ENCODE measurements at places on chromosomes 3 and 15.
A peak's percentile ranks its signal among the peaks of the same experiment; 100 is the strongest.

DNA sequence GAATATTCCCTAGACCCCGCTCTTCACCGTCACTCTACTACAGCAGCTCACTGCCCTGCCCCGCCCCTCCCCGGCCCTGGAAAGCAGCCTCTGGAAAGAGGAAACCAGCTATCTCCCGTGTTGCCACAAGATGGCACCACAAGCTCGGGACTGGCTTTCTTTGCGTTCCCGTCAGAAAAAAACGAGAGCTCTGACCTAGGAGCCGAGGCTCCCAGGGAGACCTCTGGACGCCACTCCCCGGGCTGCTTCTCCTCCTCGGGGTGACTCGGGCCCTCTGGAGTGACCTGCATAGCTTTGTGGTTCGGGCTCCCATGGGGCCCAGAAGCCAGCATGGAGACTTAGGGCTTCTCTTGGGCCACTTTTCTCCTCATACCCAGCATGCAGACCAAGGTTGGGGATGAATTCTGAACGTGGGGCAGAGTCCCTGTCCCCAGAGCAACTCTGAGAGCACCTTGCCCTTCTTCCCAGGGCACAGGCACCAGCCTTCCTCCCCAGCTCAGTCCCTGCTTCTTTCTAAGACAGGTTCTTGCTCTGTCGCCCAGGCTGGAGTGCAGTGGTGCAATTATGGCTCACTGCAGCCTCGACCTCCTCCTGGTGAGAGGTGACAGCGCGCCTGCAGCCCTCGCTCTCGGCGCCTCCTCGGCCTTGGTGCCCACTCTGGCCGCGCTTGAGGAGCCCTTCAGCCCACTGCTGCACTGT, 19.0 kb downstream of the STOML1 start:
- DNase-seq: peak; percentile 81

GRCh38 chr3:34534013-34534412, 735.6 kb downstream of the PDCD6IP start:
- DNase-seq: no peak

DNA sequence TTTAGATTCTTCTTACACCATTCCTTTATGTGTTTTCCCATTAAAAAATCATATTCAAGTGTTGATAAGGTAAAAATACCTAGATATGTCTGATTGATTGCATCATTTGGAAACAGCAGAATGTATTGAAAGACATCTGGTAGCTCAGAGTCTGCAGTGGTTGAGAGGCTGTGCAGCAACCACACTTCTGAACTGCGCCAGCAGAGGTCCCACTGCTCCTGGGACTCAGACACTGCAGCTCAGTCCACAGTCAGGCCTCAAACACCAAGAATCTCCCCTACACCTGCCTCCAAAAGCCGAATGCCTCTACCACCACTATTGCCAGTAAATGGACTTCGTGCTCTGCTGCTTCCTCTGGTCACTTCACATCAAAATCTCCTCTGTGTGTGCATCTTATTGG, 176.9 kb upstream of the LMCD1 start:
- DNase-seq: peak; percentile 28

- no peak for DNase-seq
Measured at GRCh38 chr15:71627188-71627587, 183.2 kb upstream of the NR2E3 start.

- DNase-seq: no peak
Measured at GRCh38 chr3:117277816-117278215, 568.2 kb downstream of the TUSC7 start.

GRCh38 chr3:188693435-188693834, 478.3 kb upstream of the TPRG1 start:
- DNase-seq: no peak

- DNase-seq: peak; percentile 9
Measured at GRCh38 chr3:95154766-95155165, 1091.9 kb downstream of the NSUN3 start.

DNA sequence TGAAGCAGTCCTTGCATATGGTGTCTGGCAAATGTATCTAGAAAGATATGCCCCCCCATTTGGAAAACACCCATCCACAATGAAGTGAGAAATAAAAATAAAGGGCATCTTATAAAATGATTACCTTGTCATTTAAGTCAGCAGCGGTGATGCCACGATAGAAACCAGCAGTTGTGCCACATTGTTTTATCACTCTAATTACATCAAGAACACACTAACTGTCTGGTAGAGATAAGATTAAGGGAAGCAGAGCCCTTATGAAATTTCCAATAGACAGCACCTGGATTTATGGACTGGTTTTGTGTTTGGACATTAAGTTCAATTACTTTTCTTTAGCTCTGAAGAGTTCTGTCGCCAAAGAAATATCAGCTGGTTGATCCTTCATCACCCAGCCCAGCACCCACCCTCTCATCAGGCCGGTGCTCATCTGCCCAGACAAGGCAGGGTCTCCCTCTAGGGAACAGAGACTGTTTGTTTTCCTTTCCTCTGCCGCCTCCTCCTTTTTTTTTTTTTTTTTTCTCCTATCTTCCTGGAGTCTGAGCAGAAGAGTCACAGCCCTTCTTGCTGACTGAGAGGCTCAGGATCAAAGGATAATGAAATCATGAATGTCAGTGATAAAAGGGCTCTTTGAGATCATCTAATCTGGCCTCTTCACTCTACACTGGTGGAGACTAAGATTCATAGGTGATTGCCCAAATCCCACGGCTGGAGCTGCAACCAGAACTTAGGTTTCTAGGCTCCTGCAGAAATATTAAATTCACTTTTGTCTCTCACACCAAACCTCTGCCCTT, 464.1 kb downstream of the NTRK3 start:
- DNase-seq: no peak

GRCh38 chr3:51637144-51637940, 33.7 kb upstream of the TEX264 start:
- DNase-seq: no peak

DNA sequence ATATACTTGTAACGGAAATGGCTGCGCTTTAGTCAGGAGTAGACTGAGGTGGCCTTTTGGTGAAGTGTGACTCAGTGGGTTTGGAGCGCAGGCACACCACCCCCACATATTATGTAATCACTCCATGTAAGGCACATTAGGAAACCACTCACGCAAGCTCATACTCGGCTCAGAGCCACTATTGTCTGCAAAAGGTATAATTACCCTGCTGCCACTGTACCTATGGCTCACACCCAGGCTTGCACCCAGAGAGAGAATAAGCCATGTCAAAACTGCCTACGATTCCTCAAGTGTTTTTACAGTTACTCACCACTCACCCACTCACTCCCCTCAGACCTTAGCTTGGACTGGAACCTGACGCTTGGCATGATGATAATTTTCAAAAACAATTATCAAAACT, 611.9 kb upstream of the CCDC54 start:
- peak; percentile 20 for DNase-seq

DNA sequence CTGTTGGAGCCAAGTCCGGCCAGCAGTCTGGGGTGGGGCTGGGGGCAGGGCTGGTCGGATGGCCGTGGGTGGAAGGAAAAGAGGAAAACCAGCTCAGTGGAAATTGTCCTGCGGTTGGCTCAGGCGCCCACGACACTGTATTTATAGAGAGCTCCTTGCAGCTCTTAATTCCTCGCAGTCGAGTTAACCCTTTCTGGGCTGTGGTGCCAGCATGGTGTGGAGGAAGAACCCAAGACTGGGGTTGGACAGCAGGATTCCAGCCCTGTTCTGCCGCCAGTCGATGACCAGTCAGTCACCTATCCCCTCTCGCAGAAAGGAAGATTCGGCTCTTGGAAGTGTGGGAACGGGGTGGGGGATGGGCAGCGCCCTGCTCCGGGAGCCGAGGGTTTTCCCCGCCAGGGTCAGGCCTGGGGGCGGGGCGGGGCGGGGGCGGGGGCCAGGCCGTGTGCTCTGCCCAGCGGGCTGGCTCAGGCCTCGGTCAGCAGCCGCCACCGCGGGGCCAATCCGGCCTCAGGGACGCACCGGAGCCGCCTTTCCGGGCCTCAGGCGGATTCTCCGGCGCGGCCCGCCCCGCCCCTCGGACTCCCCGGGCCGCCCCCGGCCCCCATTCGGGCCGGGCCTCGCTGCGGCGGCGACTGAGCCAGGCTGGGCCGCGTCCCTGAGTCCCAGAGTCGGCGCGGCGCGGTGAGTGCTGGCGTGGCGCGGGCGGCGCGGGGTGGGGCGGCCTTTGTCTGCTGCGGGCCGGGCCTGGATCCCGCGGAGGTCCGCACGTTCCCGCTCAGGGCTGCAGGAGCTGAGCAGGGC, at the start of gene CD276:
TSS of gene CD276 (plus strand) at position 607 of the 804 bp plus-strand sequence. CDS start 15,257 bp downstream, outside the sequence.
- DNase-seq: peak; percentile 78

DNA sequence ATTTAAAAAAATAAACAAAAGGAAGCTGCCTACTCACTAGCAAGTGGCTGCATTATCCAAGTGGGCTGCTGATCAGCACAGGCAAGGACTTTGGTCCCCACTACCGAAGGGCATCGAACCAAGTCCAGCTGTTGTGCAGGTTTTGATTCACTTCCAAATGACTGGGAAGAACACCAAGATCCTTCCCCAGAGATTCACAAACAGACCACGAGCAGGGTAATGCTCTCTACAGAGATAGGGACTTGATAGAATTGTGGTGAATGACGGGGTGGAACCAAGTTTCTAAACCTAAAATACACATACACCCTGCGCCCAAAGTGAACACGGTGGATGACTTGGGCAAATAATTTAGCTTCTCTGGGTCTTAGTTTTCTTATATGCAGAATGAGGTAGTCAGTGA, 203.7 kb upstream of the ICE2 start:
- DNase-seq: no peak

GRCh38 chr3:57727106-57727505, 29.0 kb upstream of the SLMAP start:
- DNase-seq: no peak

GRCh38 chr3:192887701-192888100, 30.0 kb downstream of the MB21D2 start:
- DNase-seq: no peak

DNA sequence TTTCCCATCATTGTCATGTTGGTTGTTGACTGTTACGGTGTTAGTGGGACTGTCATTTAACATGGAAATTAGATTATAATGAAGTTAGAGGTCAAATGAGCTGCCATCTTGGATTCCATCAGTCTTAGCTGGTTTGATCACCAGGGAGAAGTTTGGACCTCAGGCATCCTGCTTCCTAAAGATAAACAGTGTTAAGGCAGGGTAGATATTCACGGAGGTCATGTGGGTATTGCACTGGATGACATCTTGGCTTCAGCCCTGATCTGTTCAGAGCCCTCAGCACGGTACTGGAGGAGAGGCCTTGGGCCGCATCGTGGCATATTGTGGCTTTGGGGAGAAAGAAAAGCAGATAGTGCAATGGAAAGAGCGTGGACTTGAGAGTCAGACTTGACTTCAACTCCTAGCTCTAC, 11.1 kb upstream of the MUC20 start:
- DNase-seq: no peak

- no peak for DNase-seq
Measured at GRCh38 chr15:58947179-58947578, 13.7 kb upstream of the SLTM start.

- no peak for DNase-seq
Measured at GRCh38 chr3:23199649-23200048, 3.5 kb upstream of the UBE2E2 start.

- DNase-seq: no peak
Measured at GRCh38 chr15:68227643-68228142, 1.8 kb downstream of the CLN6 start.

- no peak for DNase-seq
Measured at GRCh38 chr3:127328421-127328820, 40.6 kb upstream of the PRR20G start.

- DNase-seq: no peak
Measured at GRCh38 chr3:144059481-144059880, 87.9 kb downstream of the DIPK2A start.

GRCh38 chr3:123343296-123344174, 105.4 kb downstream of the ADCY5 start:
- DNase-seq: no peak

DNA sequence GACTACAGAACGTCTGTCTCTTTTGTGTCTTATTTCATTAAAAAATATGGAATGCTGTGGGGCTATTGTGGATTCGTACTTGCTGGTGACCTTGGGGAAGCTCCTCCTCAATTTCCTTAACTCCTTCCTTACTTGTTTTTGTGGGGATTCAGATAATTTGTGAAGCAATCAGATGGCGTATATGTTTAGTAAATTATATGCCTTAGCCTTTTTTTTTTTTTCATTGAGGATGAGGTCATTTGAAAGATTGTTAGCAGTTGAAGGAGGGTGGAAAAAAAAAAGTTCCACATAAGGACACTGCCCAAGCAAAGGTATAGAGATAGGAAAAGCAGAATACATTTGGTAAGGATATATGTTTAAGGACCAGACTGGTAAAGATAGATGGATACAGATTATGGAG, 3.3 kb downstream of the RNF13 start:
- no peak for DNase-seq

GRCh38 chr15:73918784-73919183, 7.5 kb upstream of the LOXL1 start:
- DNase-seq: no peak

- DNase-seq: peak; percentile 37
Measured at GRCh38 chr3:72661115-72661457, 187.2 kb downstream of the SHQ1 start.

GRCh38 chr15:58056015-58056414, 9.5 kb downstream of the ALDH1A2 start:
- no peak for DNase-seq

DNA sequence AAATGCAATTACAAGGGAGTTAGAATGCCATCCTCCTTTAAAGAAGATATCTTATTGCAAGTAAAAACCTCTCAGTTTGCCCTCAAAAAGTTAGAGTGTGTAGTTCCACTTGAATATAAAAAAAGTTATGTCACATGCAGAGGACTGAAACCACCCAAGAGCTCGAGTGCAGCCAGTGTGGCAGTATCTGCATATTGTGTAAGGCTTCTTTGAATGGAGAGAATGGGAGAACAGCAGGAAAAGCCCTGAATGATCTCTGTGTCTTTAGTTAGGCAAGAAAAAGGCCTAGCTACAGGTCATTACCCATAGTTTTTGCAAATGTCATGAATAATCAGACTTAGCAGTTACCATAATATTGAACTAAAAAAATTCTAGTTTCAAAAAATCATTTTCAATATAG, 13.9 kb upstream of the TEX9 start:
- no peak for DNase-seq

- DNase-seq: no peak
Measured at GRCh38 chr3:197189623-197190022, 108.8 kb downstream of the DLG1 start.

DNA sequence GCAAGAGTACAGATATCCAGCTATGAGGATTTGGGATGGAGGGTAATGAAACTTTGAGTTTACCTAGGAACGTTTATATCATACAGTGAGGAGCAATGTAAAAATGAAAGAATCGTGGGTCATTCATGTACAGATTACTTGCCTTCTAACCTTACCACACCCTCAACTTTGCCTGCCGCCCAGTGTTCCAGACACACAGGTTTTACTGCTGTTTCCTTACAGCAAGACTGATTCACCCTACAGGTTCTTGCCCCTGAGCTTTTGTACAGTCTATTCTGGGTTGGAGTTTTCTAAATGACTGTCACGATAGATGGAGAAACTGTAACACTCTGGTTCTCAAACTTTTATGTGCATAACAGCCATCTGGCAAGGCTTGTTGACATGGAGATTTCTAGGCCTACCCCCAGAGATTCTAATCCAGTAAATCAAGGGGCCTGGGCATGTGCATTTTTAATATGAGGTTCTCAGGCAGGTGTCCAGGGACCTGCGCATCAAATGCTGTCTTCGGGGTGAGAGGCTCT, 6.6 kb upstream of the TPRG1 start:
- DNase-seq: no peak

Measured in SW480 (cell line).